ENCODE measurements at places on chromosomes 3 and 15. TPM values are rescaled to one million over a fixed set of nuclear protein-coding genes. Genes with fewer than 3 reads are reported as not detected.
A peak's percentile ranks its signal among the peaks of the same experiment; 100 is the strongest.

DNA sequence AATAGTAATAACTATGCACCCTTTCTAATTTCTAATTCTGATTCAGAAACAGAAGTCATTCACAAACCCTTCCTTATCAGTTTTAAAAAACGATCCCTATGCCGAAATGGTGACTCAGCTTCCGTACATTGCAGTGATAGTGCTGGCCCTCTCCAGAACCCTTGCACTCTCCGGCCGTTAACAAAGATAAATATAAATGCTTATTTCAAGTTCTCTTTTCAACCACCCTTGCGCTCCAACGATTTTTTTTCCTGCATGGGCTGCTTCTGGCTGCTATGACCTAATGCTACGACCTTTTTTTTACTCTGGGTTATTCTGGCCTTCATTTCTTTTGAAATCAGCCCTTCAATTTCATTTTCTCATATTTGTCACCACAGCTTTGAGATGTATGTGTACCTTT is 646.2 kb downstream of the NTRK3 start:
- DNase-seq: no peak

GRCh38 chr3:170656284-170656683 is 70.4 kb upstream of the SLC7A14 start:
- DNase-seq: no peak

LCMT2 gene
- 9.8 TPM for total RNA-seq

GRCh38 chr3:116661196-116661595 is 48.4 kb upstream of the TUSC7 start:
- DNase-seq: peak; percentile 4

DNA sequence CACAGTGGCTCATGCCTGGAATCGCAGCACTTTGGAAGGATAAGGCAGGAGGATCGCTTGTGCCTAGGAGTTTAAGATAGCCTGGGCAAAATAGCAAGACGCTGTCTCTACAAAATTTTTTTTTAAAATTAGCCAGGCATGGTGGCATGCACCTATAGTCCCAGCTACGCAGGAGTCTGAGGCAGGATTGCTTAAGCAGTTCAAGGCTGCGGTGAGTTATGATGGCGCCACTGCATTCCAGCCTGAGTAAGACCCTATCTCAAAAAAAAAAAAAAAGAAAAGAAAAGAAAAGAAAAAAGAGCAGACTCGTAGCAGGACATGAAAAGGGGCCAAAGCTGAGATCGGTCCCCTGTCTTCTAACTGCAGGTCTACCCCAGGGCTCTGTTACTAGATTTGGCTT is 18.9 kb downstream of the SRGAP3 start:
- no peak for DNase-seq

GRCh38 chr3:43243590-43244587 is 42.5 kb upstream of the SNRK start:
- DNase-seq: no peak

- DNase-seq: peak; percentile 76
Observed at GRCh38 chr15:82530606-82531379, 9.5 kb downstream of the RPS17 start.

VILL gene
- total RNA-seq: not detected

- DNase-seq: no peak
Observed at GRCh38 chr15:33468740-33469139, 158.0 kb downstream of the RYR3 start.

DNA sequence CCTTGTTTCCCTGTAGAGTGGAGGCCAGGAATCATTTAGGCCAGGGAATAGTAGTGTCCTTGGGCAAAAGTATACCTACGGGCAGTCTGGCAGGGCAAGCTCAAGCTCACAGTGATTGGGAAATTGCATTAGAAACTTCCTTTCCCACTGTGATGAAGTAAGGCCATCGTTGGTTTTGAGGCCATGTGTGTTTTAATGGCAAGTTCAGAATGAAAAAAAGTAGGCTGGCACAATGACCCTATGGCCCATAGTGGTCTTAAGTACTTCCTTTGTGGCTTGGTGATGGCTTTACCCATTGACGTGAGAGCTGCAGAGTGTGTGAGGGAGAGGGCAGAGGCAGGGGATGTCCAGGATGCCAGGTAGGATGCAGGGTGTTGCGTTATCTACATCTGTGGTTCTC is 28.8 kb downstream of the LIMD1 start:
- DNase-seq: no peak

- DNase-seq: no peak
Observed at GRCh38 chr3:140523600-140523999, 154.3 kb upstream of the TRIM42 start.

CCR1 gene
- not detected for total RNA-seq

DNA sequence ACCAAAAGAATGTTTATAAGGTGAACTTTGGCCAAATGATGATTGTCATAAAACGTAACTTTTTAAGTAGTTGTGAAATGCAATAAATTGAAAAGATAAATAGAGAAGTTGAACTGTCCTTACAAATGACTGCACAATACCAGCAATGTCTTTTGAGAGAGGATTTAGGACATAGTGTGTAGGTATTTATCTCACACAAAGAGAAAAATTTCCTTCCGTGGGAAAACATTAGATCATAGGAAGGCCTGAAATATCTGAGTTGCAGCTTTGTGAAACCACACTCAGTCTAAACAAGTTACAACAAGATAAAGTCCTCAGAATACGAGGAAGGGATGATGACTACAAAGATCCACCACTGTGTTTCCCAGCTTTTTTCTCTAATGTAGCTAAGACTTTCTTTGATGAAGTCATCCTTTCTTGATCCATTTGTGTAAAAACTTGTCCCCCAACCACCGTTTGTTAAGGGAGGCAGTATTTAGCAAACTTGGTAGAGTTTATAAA is 16.0 kb downstream of the ROBO2 start:
- no peak for DNase-seq

SPATA12 gene
- total RNA-seq: 0.12 TPM

HTR3E gene
- total RNA-seq: not detected

DNA sequence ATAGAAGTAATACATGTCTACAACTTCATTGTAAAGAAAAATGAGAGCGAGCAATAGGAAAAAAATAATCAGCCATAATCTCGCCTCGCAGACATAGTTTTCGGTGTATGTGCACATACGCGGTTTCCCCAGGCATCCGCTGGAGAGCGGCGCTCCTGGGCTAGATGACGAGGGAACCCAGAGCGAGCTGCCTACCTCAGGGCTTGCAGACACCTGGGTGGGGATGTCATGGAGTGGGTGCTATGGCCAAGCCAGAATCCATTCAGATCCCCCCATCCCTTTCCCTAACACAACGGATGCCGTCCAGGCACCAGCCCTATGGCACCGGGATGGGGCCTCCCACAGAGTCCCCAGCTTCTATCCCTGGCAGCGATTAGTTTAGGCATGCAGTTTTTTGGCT is 4.5 kb upstream of the CFAP100 start:
- no peak for DNase-seq

DNA sequence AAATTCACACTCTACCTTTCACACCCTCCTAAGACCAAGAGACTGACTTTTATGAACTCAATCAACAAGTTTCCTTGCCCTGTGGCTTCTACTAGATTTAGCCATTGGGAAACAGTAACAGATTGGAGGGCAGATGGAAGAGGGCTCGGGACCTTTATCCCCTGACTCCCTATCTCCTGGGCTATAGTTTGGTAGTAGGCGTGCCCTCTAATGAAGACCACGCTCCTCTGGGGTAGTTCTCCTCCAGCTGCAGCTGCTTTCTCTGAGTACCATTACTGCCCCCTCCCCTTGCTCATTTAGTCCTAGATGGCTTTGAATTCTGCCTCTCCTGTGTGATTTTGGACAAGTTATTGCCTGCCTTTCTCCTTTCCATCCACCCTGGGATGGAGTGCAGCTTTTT is 33.3 kb downstream of the FMN1 start:
- no peak for DNase-seq

FAN1 gene
- total RNA-seq: 29.8 TPM

DNA sequence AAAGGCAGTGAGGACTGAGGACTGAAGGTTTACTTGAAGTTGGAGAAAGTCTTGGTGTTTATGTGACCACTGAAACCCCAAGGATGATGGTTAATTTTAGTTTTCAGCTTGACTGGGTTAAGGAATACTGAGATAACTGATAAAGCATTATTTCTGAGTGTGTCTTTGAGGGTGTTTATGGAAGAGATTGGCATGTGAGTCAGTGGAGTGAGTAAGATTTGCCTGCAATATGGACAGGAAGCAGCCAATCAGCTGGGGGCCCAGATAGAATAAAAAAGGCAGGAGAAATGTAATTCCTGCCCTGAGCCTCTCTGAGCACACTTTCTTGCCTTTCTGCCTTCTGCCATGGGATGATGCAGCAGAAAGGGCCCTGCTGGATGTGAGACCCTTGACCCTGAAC is 92.4 kb downstream of the KBTBD8 start:
- DNase-seq: peak; percentile 36

GRCh38 chr3:155231792-155232191 is 61.7 kb downstream of the STRIT1 start:
- no peak for DNase-seq

DNA sequence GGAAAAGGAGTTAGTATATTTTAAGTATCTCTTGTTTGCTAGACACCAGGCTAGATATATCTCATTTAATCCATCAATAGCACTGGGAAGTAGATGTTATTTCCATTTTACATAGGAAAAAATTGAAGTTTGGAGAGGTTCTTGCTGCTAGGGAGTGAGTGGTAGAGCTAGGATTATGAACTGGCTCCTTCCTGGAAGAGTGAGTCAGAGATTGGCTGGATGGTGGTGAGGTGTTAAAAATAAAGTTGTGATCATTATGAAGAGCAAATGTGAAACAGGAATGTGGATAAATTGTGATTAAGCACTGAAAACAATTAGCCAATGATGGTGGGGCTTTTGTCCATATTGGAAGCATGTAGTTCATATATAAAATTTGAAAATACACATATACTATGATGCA is 234.2 kb downstream of the WNT5A start:
- DNase-seq: no peak

- DNase-seq: no peak
Observed at GRCh38 chr3:15399970-15400369, 27.4 kb downstream of the METTL6 start.

KIF15 gene
- total RNA-seq: 5.6 TPM

STOML1 gene
- total RNA-seq: 12.0 TPM

DNA sequence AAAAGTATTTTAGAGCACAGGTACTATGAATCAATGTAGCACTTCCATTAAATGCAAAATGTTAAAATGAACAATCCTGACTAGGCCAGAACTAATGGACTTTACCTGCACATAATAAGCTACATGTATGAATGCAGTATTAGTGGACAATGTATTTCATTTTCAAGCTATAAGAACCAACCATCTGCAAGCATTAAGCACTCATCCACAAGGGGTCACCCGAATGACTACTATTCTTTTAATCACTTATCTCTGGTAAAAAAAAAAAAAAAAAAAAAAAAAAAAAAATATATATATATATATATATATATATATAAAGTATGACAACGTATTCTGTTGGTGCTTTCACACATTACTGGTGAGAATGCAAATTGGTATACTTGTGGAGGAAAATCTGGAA is 7.2 kb downstream of the HERC1 start:
- DNase-seq: peak; percentile 9

DNA sequence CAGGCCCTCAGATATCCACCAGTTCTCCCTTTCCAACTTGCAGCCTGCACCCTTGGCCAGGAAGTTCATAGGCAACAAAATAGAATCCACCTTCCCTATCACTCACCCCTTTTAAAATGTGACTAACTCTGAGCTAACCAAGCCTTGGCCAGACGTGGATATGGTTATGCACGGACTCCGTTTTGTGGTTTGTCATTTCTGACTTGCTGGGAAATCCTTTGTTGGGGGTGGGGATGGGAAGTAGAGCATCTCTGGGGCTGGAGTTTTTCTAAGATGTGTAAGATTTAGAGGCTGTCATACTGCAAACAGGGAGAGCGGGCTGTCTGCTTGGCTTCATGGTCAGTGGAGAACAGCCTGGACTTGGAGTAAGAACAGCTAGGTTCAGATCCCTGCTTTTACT is 62.6 kb downstream of the SMAD3 start:
- DNase-seq: peak; percentile 92

SCN5A gene
- not detected for total RNA-seq

DNA sequence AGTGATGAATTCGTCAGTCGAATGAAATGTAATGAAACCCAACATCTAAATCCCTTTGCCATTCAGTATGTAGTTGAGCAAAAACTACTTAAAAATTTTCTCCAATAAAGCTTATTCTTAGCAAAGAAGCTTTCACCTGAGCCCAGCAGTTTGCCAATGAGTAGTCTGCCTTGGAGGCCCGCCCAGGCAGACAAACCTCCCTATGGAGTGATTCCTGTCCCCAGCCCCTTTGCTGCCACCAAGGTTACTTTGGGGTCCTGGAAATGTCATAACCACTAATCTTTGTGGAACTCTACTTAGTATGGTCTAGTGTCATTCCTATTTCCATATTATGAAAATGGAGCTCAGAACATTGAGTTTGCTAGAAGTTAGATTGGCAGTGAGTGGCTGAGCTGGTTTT is 12.1 kb downstream of the UBAP1L start:
- no peak for DNase-seq

CADM2 gene
- total RNA-seq: not detected

GRCh38 chr15:55522742-55523450 is 14.9 kb upstream of the DNAAF4 start:
- no peak for DNase-seq

DNA sequence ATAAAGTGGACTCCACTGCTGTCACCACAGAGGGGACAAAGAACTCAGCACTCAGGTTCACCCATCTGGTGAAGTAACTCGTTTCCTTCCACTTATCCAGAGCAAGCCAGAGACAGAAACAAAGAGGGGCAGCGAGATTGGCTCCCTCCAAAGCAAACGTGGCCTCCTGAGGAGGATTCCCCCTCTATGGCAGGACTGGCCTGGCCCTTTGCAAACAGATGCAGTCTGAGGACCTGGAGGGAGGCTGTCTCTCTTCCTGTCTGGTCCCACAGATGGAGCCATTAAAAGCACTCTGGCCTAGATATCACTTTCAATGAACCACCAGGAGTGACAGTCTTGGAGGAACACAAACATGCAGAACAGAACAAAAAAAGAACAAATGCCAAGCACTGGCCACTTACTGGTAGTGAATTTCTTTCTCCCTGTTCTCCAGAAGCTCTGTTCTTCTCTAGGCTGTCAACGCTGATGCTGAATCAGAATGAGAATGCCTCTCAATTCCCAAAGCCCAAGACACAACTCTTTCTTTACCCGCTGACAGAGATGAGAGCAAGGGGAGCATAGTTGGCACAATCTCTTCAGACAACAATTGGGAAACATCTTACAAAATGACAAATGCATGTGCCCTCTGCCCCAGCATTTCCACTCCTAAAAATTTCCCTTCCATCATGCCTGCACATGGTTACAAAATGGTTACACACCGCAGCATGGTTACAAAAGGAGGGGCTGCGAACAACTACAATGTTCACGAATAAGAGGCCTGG is 14.3 kb downstream of the KLHL25 start:
- DNase-seq: no peak

MOBP gene
- 0.21 TPM for total RNA-seq

GRCh38 chr15:89916660-89917059 is 3.9 kb upstream of the ARPIN start:
- no peak for DNase-seq

DNA sequence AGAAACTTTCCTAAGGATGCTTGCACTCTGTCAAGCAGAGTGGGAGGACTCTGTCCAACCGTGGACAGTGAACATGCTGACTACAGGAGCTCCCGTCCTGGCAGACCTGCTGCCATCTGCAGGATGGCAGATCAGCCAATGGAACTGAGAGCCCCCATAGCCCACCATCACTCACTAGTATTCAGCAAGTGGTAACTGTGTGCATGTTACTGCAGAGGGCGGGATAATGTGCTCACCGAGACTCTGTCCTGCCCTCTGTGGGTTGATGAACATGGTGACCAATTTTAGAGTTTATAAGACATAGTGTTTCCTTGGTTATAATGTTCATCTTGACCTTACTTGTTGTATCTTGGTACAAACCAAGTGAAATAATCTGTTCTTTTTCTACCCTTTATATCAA is 11.5 kb downstream of the CSPG5 start:
- no peak for DNase-seq

CLRN1 gene
- total RNA-seq: not detected
